ENCODE measurements at places on chromosomes 6 and 20.

- no peak for DNase-seq
Measured at GRCh38 chr20:51187261-51187660, 164.4 kb upstream of the KCNG1 start.

- DNase-seq = no peak
Measured at GRCh38 chr6:74991573-74992332, 214.1 kb downstream of the COL12A1 start.

GRCh38 chr20:51667002-51667408 lies 101.2 kb downstream of the ATP9A start:
- DNase-seq = no peak

DNA sequence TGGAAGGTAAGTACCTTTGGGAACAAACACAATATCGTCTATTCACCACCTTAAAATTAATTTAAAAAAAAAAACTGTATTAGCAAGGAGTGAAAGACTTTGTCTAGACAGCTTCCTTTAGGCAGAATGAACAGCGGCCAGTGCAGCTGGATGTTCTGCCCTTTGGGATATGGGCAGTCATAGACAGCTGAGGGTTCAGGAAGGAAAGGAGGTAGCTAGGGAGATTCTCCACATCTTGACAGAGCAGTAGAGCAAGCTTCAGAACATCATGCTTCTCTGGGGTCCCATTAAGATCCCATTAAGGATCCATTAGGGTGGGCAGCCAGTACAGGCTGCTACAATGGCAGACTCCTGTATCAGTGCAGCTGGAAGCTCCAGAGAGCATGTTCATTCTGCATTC lies 46.5 kb upstream of the PLCB4 start:
- no peak for DNase-seq

GRCh38 chr6:133017581-133017980 lies 203.2 kb downstream of the RPS12 start:
- DNase-seq = no peak

DNA sequence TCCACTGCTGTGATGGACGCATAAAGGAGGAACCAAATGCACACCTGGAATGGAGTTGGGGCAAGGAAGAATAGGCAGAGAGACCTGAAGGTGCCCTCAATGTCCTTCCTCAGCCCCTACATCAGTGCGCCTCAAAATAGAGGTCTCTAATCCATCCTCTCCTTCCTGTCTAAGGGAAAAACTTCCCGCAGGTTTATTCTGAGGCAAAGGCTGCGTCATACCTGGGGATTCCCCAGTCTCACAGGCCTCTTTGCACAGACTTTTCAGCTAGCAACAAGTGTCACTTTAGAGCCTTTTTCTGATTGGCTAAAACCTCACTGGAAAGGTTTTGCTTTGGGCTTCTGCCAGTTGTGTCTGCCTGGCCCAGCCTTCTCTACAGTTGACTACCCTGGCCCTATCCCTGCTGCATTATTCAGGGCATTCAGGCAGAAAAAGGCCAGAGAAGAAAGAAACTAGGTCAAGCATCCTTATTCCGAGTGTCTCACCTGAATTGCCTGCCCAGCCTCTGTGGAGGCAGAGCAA lies 1.8 kb upstream of the HLA-DQB1 start:
- DNase-seq = peak; percentile 4

Data from RPMI8226 (cell line).